Activated CD4-positive, CD25-positive, alpha-beta regulatory T cell treated with anti-CD3 and anti-CD28 coated beads, Interleukin-2, amount 50 U/mL, for 16 hours (primary cell): ENCODE measurements at places on chromosomes 4 and X.

- DNase-seq: no peak
These were observed 104.7 kb upstream of the NOCT start for GRCh38 chr4:138910914-138911336.

- no peak for DNase-seq
These were observed 30.4 kb downstream of the BOD1L1 start for GRCh38 chr4:13597141-13597540.

- no peak for DNase-seq
These were observed 131.7 kb upstream of the FAM47B start for GRCh38 chrX:34810916-34811315.

GRCh38 chrX:57313583-57314215 is 27.2 kb downstream of the FAAH2 start:
- no peak for DNase-seq

GRCh38 chr4:72768364-72768763 is 199.3 kb upstream of the ADAMTS3 start:
- DNase-seq: no peak

DNA sequence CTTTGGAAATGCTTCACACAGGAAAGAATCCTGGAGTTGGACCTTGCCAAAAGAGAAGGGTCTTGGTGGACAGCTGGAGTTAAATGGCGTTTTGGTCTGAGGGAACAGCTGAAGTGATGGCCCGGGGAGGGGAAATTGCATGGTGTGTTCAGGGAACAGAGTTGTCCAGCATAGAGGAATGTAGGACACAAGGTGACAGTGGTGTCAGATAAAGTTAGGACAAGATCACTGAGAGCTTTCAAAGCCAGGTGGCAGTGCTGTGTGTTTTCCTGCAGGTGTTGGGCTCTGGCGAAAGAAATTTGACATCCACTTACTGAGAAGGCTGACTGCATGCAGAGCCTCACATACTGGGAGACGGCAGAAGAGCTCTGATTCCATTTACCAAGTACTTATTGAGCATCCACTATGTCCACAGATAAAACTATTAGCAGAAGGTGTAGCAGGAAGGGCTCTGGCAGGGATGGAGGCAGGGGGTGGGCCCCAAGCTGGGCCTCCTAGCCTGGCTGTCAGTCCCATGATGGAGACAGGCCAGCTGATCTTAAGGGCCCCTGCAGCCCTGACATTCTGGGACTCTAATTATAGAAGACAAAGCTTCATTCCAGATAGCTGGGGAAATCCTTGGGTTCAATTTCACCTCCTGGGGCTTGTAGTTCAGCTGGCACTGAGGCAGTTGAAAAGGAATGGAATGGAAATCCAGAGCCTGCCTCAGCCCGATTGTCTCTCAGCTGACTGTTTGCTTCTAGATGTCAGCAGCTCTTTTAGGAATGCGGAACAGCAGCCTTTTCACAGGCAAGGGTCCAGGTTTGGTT is 150.2 kb upstream of the MAMLD1 start:
- no peak for DNase-seq

DNA sequence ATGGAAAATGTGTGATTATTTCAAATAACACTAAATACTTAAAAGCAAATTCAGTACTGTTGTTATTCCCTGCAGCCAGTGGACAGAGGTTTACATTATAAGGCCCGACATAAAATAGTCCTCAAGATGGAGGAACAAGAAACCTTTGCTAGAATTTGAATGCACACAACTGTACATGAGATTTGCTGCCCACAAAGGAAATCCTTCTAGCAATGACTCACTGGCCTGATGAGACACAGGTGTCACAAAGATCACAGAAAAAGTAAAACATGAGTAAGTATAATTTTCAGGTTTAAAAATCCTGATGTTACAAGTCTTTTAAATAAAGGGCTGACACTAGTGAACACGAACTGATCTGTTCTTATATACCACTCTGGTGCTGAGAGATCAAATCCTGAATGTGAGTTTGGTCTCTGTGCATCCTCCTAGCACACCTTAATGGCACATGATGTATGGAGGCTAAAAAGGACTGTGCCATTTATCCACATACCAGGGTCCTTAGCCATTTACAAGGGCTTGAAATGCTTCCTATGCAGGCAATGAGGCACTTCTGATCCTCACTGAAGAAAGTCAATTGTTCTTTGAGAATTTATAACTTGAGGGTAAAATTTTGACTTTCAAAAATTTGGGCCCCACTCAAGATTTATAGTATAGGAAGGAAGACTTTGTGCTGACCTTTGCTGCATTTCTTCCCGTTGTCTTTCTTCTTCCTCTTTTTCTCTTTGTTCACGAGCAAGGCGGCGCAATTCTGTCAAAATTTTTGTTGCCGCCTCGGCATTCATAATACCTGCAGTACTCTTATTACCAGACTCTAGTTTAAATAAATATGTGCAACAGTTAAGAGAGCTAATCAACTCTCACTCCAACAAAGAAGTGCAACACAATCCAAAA is 23.0 kb downstream of the MAP7D3 start:
- no peak for DNase-seq

- no peak for DNase-seq
These were observed 88.5 kb upstream of the ADRA2C start for GRCh38 chr4:3677748-3678070.

DNA sequence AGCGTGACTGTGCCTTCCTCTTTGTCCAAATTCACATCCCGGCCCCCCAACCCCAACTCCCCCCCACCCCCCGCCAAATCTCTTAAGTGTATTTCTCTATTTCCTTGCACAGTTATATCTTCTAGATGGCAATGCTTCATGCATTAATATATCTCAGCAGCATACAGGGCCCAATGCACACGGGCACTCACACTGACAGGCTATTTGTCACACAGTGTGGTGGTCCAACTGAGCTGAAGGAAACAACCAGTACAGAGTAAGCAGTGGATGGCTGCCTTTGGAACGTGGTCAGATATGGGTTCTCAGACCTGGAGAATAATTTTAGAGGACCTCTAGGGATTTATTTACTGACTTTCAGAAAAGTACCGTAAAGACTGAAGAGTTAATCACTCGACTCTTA is 681 bp downstream of the EXOC1 start:
- DNase-seq: no peak

DNA sequence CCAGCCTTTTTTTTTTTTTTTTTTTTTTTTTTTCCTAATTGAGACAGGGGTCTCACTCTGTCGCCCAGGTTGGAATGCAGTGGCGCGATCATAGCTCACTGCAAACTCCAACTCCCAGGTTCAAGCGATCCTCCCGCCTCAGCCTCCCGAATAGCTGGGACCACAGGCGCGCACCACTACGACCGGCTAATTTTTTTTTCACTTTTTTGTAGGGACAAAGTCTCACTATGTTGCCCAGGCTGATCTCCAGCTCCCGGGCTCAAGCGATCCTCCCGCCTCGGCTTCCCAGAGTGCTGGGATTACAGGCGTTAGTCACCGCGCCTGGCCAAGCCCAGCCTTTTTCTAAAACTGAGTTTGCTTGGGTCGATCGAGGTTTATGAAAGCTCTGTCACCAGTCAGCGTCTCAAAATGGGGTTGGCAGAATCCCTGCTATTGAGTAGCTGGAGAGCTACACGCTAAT is 1.3 kb upstream of the OTUD5 start:
- DNase-seq: no peak

GRCh38 chr4:112311516-112311915 is 14.3 kb downstream of the ALPK1 start:
- DNase-seq: no peak

GRCh38 chr4:100345585-100345984 is 155.3 kb upstream of the DDIT4L start:
- no peak for DNase-seq

DNA sequence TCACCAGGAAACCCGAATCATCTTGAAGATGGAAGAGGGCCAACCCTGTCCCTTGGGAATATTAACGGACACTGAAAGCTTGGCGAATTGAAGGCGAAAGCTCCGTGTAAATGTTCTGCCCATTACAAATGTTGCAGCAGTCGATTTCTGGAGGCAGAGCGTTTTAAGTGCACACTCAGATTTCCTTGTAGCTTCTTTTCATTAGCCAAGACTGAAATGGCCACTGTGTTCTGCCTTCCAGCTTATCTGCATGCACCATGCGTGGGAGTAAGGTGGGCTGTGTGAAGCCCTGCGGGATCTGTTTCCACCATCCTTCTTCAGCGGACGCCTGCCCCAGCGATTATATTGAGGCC is 1.3 kb downstream of the SMIM20 start:
- DNase-seq: no peak

DNA sequence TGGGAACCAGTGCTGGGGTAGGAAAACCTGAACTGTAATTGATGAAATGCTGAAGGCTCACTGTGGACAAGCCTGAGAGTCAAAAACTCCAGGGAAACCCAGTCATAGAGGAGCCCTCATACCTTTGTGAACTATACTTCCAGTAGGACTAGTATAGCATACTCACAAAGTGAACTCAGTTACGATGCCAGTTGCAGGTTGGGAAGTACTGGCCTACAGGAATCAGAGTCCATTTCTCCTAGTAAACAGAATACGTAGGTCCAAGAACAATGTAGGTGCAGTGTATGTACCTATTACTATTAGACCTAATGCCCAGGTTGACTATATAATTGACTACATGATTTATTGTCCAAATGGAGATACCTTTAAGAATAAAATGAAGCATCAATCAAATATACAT is 8.5 kb upstream of the ANKRD17 start:
- no peak for DNase-seq

DNA sequence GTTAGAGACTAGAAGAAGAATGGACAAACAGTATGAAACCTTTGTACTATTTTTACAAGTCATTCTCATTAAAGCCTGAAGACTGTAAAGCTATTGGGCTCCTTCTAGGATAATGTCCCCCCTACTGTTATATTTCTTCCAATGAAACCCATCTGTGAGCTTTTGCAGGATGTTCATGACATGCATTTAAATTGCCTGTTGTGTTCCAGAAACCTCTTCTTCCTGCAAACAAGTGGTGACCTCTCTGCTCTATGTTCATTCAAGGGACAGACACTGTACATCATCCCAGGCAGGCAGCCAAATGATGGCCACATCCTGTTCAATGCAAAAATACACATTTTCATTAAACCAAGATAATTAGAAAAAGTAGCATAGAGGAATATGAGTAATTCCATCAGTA is 128.0 kb downstream of the C4orf33 start:
- no peak for DNase-seq

- DNase-seq: no peak
These were observed 398.0 kb downstream of the MAPK10 start for GRCh38 chr4:85961887-85962286.

GRCh38 chr4:163194593-163194992 is 27.9 kb upstream of the NAF1 start:
- DNase-seq: no peak

DNA sequence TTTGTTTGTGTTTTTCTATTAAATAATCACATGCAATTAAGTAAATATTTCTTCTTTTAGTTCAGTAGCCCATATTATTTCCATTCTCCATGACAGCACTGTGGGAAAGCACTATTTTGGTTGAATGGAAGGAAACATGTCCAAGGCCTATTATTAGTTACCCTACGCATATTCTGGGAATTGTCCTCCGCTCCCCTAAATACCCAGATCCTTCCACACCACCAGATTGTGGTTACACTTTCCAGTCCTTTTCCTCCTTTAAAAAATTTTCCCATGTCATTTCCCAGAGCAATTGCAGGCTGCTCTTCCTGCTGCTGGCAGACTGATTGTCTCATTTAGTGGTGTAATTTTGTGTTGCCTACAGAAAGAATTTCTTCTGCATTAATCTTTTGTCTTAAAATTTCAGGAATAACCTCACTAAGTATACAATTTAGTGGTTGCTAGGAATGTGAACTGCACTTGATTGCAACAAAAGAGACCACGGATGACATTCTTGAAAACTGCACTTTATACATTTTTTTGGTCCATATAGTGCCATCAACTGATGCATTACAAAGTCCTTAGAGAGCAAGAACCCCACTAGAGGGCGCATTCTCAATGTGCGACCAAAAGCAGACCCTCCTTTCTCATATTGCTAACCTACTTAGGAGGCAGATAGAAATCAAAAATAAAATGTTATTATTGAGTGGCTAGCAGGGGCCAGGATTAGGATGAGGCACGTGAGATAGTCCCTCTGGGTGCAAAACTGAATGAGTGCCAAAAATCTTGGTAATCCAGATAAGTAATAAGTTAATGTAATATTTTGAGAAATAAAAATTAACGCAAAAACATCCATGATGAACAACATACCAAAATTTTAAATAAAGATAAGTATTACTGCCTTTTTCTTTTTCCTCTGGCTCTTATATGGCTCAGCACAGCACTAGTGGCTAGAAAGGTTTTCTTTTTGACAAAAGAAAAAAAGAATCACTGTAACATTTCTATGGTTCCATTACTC is 98.8 kb upstream of the IQCM start:
- no peak for DNase-seq
